ENCODE measurements at places on chromosomes 5 and 9.

- no peak for DNase-seq
These were observed 75.0 kb upstream of the RAD23B start for GRCh38 chr9:107208121-107208520.

DNA sequence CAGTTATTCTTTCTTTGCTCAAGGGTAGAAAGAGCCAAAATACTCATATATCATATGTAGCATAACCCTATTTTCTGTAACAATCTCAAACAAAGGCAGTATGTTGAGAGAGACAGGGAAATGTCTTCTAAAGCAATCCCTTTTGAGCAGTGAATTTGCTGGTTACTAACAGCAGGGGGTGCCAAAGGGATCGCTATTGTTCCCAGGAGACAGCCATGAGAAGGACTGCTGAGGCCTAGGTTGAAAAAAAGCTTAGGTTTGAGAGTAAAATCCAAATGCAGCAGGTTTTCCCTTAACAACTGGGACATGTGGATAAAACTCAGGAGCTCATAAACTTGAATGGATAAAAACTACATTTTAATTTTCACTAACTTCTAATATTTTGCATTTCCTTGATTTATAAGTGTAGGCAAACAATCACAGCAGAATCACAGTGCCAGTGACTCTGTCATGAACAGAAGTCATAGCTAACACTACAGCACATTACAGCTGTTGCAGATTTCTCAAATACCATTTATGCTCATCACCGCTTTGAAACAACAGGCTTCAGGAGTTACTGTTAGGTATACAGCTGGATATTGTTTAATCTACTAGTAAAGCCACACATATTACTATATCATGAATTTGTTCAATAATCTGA is 148.4 kb downstream of the MAPKAP1 start:
- DNase-seq, result peak; percentile 59

GRCh38 chr9:91028166-91028827 is 226.7 kb downstream of the SYK start:
- no peak for DNase-seq

GRCh38 chr9:91711755-91712601 is 238.1 kb downstream of the ROR2 start:
- peak; percentile 27 for DNase-seq

DNA sequence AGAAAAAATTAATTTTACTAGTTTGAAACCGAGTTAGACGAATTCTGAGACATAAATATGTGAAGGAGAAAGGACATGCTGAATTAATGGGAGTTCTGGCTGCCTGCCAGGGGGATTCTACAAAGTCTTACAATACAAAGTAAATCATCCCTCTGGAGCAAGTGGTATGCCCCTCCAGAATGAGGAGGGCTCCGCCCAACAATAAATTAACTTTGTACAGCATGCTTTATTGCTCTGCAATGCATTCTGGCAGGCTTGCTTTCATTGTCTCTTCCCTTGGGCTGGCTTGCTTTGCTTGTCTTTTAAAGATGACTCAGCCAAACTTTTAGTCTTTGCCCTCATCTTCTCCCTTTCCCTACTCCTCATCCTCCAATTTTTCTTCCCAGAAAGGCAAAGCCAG is 11.7 kb upstream of the PCDHB1 start:
- DNase-seq, result no peak

- peak; percentile 77 for DNase-seq
These were observed 79.4 kb downstream of the ESM1 start for GRCh38 chr5:54905942-54906537.

DNA sequence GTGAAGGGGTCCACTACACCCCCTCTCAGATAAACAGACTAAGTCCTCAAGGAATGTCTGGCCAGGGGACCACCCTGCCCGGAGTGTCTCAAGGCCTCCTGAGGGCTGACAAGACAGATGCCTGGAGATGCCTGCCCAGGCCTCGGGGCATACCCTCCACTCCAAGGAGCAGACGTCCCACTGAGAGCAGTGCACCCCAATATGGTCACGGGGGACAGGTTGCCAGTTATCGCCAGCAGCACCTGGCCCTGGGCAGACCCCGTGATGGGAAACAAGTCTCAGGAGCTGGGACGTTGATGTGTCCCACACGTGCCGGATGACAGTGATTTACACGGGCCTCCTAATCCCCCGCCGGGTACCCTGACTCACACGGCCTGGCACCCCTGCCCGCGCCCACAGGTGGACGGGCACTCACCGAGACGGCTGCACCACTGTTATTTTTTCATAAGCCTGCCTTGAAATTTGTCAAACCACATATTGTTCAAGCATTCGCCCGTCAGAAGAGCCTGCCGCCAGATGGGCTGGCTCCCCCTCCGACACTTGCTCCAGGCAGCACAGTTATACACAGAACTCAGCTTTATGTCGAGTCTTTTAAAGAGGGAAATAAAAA is 43.9 kb downstream of the BARX1 start:
- no peak for DNase-seq

DNA sequence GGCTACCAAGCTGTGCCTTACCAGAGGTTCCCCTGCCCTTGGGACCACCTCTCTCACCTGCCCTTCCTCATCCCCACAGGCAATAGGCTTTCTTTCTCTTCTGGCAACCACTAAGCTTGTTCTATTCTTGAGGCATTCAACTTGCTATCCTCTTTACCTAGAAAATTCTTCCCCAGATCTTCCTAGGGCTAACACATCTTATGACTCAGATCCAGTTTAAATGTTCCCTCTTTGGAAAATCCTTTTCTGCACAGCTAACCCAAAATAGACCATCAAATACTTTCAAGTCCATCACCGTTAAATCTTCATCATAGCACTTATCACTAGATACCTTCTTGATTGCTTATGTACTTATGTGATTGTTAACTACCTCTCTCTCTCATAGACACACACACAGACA is 93.7 kb downstream of the ENC1 start:
- no peak for DNase-seq

DNA sequence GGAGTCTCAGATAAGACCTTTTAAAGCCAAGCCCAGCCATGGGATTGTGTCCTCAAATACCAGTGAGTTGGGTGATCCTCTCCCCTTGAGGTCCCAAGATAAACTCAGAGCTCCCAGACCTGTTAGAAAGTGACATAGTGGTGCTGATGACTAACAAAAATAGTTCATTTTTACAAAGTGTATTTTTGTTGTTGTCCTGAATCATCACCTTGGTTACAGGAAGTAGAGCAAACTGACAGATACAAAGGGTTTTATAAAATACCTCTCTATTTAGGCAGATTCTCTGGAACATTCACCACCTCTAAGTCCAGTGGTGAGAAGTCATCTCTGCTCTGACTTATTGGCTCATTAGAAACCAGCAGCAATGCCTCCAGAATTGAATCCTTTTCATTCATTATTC is 259.3 kb downstream of the CEMIP2 start:
- no peak for DNase-seq

DNA sequence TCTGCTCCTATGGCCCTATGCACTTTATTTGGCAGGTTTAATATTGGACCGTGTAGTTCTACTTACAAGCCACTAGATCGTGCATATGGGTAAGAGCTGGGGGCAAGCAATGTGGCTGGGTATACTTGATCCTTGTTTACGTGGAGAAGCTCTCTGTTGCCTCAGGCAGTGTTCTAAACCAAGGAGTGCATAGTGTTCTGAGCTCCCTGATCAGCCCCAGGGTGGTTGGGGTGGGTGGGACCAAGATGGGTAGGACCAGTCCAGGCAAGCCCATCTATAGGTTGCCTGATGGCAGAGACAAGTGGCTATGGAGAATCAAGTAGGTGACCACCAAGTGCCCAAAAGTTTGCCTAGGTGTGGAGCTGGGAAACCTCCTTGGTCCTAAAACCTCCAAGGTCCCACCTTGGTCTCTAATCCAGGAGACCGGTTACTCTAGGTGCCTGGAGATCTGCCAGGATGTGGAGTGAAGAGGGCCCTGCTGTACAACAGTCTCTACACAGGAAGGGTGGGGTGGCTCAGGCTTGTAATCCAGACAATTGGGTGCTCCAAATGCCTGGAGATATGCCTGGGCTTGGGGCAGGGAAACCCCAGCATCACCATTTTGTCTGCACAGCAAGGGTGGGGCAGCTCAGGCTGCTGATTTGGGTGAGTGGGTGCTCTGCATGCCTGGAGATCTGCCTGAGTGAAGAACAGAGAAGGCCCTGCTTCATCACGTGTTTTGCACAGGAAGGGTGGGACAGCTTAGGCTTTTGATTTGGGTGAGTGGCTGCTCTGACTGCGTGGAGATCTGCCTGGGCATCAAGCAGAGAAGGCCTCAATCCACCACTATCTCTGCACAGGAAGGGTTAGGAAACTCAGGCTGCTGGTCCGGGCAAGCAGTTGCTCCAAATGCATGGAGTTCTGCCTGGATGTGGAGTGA is 659.8 kb downstream of the TLE4 start:
- DNase-seq, result no peak

DNA sequence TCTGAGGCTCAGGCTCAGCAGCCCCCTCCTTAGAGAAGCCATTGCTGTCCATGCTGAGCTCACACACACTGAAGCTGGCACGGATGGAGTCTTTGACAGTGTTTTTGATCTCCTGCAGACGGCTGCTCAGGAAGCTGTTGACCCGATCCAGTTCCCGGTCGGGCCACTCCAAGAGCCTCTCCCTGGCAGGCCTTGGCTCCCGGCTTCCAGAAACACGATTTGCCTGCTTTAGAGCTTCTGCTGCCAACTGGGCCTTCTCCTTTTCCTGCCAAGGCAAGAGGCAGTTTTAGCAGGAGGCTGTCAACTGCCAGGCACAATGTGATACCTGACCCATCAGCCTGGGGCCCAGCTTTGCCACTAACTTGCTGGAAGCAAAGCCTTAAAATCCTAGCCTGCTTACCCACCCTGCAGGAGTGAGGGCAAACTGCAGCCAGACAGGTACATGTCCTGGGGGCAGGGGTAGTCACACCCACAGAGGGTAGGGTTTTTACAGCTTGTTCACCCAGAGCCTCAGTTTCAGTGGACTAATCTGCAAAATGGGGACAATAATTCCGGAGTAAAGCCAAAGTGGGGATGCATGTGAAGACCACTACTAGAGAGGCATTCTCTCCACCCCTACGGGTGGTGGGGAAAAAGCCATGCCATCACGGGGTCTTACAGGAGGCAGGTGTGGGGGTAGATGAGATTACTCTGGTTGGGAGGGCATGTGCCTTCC is 8.3 kb upstream of the DDX41 start:
- DNase-seq, result no peak

GRCh38 chr5:99285606-99286005 is 356.8 kb upstream of the CHD1 start:
- DNase-seq, result no peak

- no peak for DNase-seq
These were observed 144.3 kb upstream of the PIK3R1 start for GRCh38 chr5:68071282-68071632.

DNA sequence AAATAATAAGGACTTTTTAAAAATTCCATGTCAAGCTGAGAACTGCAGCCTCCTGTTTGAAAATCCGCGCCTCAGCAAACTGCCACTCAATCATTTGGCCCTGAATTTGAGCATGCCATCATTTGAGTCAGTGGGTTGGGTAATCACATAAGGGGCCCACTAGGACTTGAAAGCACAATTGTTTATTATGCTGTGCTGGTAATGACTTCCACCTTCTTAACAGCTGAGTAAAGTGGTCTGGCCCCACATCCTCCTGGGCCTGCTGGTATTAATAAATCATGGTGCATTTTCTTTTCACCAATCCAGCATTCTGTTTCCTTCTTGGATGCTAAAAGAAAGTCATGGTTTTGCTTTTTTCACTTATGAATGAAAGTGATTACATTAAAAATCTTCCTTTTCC is 103.0 kb upstream of the CTSL start:
- DNase-seq, result no peak

GRCh38 chr5:107867266-107867665 is 196.5 kb upstream of the EFNA5 start:
- DNase-seq, result no peak

- DNase-seq, result no peak
These were observed 2.6 kb upstream of the NIPAL4 start for GRCh38 chr5:157457391-157457790.

- DNase-seq, result no peak
These were observed 104.8 kb downstream of the LPAR1 start for GRCh38 chr9:110933350-110934001.

DNA sequence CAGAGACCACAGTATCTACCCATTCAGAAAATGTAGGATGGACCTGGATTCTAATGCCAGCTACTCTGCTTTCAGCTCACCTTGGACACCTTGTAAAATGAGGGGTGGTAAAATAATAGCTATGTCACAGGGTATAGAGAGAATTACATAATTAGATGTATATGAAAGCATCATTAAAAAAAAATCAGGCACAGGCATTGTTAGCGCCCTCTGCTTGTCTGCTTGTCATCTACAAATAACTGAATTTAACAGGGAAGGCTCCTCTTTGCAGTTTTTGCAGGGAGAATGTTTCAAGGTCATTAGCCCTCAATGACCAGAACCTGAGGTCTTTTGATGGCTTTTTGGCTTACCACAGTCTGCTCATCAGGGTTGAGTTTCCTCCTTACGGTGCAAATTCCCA is 58.0 kb downstream of the GPR21 start:
- no peak for DNase-seq

- no peak for DNase-seq
These were observed 249.0 kb upstream of the ZNF608 start for GRCh38 chr5:124995421-124995820.

GRCh38 chr5:115460472-115460871 is 84.1 kb downstream of the FEM1C start:
- DNase-seq, result no peak

GRCh38 chr5:37994729-37995128 is 154.9 kb upstream of the GDNF start:
- no peak for DNase-seq

DNA sequence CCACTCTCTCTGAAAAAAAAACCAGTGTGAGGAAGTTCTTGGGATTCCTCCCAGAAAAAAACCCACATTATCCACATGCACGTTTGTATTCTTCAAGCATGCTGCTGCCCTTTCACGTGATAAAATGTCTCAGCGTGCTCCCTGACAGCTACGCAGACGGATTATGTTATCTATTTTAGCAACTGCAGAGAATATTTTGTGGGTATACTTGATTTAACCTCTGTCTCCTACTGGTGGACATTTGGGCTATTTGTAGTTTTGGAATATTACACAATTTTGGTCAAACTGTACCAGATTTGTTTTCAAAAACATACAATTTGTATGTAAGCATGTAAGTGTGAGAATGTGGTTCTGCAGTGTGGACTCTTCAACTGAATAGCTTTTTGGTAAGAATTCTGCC is 10.7 kb downstream of the PRRC2B start:
- DNase-seq, result no peak

DNA sequence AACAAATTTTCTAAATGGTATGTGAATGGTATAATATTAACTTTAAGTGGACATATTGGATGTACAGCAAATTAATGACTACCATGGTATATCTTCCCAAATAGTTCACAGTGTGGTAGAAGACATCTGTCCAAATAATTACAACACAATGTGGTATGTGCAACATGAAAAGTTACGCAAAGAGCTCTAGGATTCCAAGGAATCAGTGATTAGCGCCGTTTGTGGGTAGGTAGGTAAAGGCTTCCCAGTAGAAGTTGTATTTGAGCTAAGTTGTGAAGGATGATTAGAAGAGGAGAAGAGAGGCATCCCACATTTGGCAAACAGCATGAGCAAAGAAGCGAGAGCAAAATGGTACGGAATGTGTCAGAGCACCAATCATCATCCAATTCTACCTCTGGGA is 14.3 kb upstream of the KLF9 start:
- no peak for DNase-seq

Measured in CD4-positive, alpha-beta T cell treated with Interleukin-17A for 4 hours (primary cell).